ENCODE measurements at places on chromosomes 6 and 20.

- DNase-seq, result no peak
Observed at GRCh38 chr6:143600821-143601220, 76.9 kb upstream of the PHACTR2 start.

DNA sequence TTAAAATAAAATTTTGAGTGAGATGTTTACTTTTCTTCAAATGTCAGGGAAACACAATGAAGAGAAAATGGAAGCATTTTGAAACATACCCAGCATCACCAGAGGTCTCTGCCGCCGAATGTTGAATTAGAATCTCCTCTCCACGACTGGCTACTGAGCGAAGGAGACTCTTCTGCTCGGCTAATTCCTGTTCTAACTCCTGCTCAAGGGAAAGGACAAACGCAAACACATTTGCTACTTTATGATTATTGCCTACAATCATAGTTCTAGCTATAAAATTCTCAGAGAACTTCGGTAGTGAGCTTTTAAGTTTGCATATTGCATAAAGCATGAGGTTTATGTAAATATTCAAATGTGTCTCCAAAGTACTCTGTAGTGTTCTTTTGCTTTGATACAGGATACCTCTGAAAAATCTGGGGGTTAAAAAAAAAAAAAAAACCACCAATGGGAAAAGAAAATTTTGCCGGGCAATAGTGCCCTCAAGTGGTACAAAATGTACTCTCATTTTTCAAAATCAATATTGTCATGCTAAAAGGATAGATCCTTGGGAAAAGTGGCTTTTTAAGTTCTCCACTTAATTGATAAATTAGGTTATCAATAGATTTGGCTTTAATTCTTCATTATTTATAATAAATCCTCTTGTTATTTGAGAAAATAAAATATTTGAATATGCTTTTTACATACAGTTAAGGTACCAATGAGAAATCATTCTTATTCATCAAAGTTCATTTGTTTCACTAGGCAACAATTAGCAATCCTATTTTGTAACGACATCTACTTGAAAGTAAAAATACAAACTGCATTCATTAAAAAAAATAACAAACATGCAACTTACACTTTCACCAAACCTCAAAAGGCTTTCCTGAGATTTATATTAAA lies 369.0 kb downstream of the SYNE1 start:
- DNase-seq, result peak; percentile 12

DNA sequence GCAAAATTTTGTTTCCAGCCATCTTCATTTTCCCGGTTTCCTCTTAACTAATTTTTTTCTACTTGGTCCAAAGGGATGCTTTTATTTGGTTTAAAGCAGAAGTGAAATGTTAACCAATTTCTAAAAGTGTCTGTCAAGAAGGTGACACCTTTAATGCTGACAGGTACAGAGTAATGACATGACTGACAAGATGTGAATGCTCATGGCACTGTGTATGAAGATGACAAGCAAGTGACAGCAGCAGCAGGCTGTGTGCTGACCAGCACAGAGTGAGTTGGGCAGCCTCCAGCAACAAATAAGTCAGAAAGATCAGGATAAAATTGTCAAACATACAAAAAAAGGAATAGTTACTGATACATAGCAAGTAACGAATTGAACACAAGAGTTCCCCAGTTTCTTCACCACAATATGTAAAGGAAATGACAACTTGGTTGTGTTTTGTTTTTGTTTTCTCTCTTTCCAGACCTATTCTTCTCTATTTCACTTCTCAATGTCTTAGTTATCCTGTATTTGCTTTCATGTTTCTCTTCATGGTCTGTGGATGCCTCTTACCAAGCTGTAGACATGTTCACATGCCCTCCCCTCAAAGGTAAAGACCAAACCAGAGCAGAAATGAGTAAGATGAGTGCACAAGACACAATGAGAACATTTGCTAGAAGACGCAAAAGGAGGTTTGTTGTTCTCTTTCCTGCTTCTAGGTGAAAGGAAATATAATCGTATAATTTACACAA lies 174.9 kb downstream of the FRK start:
- no peak for DNase-seq

GRCh38 chr20:39829661-39830060 lies 859.4 kb downstream of the MAFB start:
- DNase-seq, result no peak

GRCh38 chr20:2833761-2834160 lies 6.7 kb downstream of the PCED1A start:
- no peak for DNase-seq

Measured in urothelium cell line (cell line).